ENCODE measurements at places on chromosomes 1 and 21.

GRCh38 chr1:21761052-21761451 is 21.9 kb downstream of the USP48 start:
- no peak for DNase-seq

DNA sequence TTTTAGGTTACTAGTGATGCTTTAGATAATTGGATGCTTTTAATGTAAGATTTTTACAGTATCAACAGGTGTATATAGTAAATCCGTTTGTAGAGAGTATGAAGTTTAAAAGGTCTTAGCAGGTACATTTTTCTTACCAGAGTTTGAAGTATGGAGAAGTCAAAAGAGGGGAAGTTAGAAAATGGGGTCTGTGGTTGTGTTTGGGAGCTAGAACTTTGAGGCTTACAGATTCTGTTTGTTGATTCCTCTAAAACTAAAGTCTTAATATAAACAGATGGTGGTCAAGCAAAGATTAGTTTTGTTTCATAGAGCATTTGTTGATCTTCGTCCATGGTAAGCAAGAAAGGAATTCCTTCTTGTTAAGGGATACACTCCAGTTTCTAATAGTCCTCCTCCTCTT is 35.8 kb downstream of the CDC42 start:
- no peak for DNase-seq

GRCh38 chr1:36096500-36097432 is 8.1 kb downstream of the ADPRS start:
- DNase-seq, result no peak

GRCh38 chr1:27689423-27690173 is 17.6 kb upstream of the IFI6 start:
- DNase-seq, result no peak

DNA sequence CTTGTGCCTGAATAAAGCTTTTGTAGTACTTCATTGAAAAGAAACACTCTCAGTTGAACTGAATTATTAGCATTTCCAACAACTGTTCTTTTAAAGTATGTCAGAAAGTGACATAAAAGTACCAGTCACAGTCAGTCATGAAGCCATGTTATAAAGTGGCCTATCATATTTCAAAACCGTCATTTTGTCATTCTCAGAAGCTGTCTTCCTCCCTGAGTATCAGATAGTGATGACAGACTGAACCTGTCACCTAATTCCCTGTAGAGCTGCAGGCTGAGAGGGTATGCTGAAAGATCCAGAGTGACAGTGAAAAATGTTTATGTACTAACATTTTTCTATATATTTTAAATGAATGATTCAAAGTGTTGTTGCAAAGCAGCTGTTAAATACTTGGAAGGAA is 1121.7 kb upstream of the PRMT6 start:
- no peak for DNase-seq

DNA sequence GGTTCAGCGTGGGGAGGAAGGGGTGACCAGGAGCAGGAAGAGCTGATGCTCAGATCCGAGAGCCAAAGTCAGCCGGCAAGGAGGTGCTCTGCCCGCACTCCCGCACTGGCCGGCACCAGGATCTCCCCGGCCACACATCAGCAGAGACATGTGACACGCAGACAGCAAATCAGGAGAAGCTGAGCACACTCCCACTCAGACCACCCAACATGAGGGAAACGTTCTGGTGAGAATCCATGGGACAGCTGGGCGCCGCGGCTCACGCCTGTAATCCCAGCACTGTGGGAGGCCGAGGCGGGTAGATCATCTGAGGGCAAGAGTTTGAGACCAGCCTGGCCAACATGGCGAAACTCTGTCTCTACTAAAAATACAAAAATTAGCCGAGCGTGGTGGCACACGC is 18.6 kb upstream of the PTTG1IP start:
- DNase-seq, result no peak

DNA sequence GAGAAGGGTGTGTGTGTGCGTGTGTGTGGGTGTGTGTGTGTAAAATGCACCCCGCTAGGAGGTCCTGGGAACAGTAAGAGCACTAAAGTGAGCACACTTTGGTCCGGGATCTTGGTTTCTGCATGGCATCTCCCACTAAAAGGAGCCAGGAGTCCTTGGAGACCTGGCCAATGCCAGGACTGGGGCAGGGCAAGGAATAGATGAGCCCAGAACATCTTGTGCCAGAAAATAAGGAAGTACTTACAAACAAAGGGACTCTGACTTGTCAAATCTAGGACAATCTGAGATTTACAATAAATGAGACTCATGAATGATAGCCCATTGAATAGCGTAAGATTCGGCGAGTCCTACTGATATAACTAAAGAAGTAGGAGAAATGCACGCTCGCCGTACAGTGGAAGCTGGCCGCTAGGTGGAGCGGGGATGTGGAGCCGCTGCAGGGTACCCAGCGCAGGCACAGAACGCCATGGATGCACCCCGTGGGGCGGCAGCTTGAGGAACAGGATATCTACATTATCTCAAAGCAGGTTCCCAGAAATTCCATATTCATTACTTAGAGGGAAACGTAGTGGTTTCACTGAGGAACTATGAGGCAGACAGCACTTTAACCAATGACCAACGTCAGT is 7.1 kb downstream of the SLC37A1 start:
- no peak for DNase-seq

DNA sequence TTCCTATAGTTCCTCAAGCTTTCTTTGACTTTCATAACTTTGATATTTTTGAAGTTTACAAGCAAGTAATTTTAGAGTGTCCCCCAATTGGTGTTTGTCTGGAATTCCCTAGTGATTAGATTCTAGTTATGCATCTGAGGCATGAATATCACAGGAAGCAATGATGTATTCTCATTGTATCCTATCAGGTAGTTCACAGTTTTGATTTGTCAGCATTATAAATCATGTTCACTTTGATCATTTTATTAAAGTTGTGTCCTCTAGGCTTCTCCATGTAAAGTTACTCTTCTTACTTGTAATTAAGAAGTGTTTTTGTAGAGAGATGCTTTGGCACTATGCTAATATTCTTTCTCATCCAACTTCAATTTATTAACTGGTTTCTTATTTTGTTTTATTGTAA is 53.0 kb downstream of the TYW3 start:
- no peak for DNase-seq

GRCh38 chr1:21610989-21611785 is 58.0 kb downstream of the RAP1GAP start:
- no peak for DNase-seq

GRCh38 chr1:10474613-10475507 is at the start of gene PEX14:
Gene PEX14, plus strand, starts transcription at chr1:10474950. Its CDS starts 17 bp downstream, at chr1:10474967.
- DNase-seq, result peak; percentile 74

- DNase-seq, result no peak
Observed at GRCh38 chr1:229470406-229471043, 36.6 kb upstream of the ACTA1 start.

- DNase-seq, result no peak
Observed at GRCh38 chr1:225772323-225772768, 5.3 kb upstream of the SRP9 start.

GRCh38 chr1:42998386-42998785 is 39.7 kb upstream of the SLC2A1 start:
- DNase-seq, result no peak

- no peak for DNase-seq
Observed at GRCh38 chr1:167676916-167677848, 44.6 kb upstream of the MPZL1 start.

- no peak for DNase-seq
Observed at GRCh38 chr21:45004059-45004422, 64.2 kb downstream of the SLX9 start.

- no peak for DNase-seq
Observed at GRCh38 chr1:84143796-84144565, at the start of gene PRKACB. Gene PRKACB, plus strand, starts transcription at chr1:84144271. Its CDS starts 91 bp downstream, at chr1:84144362.

GRCh38 chr1:232499188-232499587 is 130.7 kb downstream of the SIPA1L2 start:
- no peak for DNase-seq
